Cortex of kidney (tissue), 1 donor: ENCODE measurements at places on chromosomes 16 and 17.

DNA sequence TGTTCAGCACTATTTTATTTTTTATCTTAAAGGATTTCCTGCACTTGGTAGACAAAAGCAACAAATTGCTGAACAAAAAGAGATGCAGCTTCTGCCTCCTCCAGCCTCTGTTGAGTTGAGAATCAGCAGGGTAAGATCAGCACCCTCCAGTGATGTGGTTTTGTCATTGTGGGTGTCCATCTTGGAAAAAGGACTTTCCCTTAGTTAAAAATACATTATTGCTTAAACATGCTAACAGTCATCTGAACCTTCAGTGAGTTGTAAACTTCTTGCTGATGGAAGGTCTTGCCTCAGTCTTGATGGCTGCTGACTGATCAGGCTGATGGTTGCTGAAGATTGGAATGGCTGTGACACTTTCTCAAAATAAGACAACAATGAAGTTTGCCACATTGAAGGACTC is 101.2 kb downstream of the PHKB start:
- DNase-seq, result no peak

- no peak for DNase-seq
Measured at GRCh38 chr16:22077700-22078313, 14.5 kb upstream of the VWA3A start.

- no peak for DNase-seq
Measured at GRCh38 chr17:42675965-42676423, 800 bp downstream of the PLEKHH3 start.

GRCh38 chr16:85286951-85287814 is 174.9 kb upstream of the CIBAR2 start:
- DNase-seq, result no peak
